ENCODE measurements at places on chromosomes 12 and 14.

DNA sequence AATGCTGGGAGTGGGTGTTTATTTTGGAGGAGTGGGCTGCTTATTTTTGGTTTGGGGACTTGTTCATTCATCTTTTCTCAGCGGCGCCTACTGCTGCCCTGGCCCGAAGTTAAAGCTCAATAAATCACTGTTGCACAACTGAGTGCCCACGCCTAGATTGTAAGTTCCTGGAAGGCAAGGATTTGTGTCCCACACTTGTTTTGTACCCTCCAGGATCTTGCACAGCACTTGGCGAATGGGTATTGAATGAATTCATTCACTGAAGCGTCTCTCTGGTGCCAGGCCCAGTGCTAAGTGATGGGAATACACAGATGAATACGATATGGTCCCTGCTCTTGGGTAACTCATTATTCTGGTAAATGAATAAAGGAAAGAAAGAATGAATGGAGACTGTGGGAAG is 153.3 kb upstream of the PARP11 start:
- no peak for DNase-seq

DNA sequence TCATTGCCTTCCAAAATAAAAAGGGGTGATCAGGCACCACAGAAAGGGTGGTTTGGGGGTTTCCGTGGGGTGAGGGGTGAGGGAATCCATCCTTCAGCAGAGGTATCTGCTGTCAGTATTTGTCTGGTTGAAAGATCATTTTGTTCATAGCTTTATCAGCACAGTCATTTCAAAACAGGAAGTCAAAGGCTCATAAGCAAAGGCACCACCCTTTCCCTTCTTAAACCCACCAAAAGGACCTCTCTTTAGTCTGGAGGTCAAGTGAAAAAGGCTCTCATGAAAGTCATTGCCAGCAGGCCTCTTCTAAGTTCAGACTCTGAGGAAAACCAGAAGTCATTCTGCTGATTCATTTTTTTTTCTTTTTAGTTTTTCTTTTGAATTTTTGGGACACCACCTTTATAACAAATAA is 6.2 kb downstream of the CHST11 start:
- no peak for DNase-seq

DNA sequence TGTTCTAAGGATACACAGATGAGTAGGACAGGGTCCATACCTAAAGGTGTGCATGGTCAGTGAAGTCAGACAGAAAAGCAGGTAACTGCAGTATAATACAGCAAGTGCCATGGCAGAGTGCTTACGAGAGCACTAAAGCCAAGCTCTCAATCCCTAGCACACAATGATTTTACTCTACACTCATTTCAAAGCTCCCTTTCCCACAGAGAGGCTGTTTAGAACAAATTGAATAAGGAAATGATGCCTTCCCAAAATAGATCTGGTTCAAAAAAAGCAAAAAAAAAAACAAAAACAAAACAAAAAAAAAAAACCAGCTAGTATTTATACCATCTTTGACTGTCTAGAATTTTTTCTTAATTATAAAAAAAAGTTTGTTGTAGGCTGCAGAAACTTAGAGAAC is 74.1 kb downstream of the HECTD4 start:
- DNase-seq = no peak

DNA sequence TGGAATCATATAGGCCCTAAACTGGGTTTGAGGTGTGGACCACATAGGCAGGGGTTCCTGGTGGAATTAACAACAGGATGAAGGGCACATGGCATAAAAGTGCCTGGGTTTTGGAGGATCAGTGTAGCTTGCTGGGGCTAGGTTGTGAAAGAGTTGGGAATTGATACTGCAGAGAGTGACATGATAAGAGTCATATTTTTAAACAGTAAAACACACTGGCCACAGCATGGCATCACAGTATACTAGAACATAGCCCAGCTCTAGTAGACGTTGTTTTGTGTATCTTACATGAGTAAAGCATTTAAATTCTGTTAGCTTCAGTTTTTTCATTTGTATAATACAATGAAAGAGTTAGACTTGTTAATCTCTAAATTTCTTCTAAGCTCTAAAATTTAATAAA is 102.0 kb downstream of the POLR3B start:
- no peak for DNase-seq

DNA sequence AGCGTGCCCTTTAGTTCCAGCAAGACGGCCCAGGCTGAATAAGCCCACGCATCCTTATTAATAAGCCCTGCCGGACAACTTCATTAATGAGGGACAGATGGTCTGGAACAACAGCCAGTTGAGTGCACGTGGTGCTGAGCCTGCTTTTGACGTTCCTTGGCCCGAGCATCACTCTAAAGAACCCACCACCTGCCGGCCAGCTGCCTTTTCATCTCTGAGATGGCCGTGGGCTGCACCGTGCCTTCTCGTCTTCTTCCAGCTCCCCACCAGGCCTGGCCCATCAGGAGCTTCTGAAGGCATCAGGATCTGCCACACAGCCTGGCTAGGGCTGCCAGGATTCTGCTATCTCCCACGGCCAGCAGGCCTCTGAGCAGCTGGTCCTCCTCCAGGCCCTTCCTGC is 80.0 kb downstream of the AACS start:
- DNase-seq = no peak

- no peak for DNase-seq
Observed at GRCh38 chr12:27879708-27880107, 92.8 kb downstream of the PTHLH start.

GRCh38 chr12:6735448-6736191 is 11.8 kb downstream of the COPS7A start:
- DNase-seq = peak; percentile 7

DNA sequence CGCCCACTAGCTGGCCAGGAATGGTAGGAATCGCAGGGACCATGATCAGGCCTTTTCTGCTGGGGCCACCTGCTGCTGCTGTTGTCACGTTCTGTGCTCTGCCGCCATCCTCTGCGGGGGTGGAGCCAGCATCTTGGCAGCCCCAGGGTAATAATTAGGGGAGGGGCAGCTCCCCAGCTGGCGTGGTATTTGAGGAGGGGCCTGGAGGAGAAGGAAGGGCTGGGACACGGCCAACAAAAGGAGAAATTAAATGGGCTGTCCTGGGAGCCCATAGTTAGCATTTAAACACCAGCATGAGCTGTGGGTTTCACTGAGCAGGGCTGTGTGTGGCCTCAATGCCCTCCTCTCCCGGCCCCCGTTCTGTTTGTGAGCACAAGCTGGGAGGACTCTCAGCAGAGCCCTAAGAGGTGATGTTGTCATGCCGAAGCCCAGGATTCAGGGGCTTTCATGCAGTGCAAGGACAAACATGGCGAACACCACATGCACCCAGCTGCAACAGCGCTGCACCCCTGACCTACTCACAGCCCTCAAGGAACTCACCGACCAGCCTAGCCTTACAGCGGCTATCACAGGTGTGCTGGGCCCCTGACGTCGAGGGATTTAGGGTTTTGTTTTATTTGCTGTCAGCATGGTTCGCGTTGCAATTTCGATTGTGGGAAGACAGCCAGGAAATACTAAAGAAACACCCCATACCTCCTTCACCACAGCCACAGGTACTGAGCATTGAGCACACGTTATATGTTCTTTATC is 324.3 kb downstream of the CACNA1C start:
- no peak for DNase-seq

- no peak for DNase-seq
Observed at GRCh38 chr12:89950421-89950820, 241.8 kb upstream of the ATP2B1 start.

GRCh38 chr14:34710744-34711143 is 3.6 kb downstream of the CFL2 start:
- DNase-seq = no peak

DNA sequence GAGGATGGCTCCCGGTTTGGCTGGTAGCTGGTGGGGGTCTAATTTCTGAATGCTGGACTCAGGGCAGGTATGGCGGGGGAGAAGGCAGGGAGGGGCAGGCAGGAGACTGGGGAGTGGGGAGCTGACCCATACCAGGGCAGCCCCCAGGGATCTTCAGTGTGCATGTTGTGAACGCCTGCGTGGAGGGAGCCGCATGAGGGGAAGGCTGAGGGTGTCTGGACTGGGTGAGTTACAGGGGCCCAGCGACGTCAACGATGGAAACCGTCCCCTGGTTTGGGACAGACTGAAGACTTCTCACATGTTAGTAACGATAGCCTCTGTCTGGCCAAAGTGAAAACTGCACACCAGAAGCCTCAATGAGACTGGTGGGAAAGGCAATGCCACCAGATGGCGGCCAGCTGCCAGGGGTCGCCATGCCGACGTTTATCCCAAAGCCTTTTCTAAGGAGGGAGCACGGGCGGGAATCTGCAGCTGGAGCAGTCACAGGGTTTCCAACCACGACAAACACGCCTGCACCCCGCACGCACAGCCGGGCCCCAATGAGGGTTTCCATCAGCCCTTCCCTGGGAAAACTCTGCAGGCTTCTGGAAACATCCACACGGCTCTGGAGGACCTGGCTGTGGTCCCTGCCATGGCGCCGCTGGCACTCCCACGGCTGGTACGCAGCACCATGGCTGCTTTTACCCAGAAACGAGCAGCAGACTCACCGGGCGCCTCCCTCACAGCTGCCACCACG is 14.0 kb downstream of the PGAM5 start:
- DNase-seq = no peak

DNA sequence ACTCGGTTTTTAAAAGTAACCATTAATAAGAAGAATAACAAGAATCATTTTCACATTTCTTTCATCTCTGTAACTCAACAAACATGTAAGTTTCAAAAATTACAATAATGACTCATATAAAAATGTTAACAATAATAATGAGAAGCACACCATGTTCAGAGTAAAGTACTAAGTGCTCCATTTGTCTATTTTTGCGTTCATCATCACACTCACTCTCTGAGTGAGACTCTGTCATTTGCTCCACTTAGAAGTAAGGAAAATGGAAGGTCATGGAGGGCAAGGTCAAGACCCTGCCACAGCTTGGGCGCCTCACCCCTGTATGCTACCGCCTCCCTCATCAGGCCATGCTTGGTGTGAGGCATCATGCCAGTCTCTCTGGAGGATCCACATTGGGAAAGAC is 129.9 kb downstream of the TMEM30B start:
- DNase-seq = no peak

DNA sequence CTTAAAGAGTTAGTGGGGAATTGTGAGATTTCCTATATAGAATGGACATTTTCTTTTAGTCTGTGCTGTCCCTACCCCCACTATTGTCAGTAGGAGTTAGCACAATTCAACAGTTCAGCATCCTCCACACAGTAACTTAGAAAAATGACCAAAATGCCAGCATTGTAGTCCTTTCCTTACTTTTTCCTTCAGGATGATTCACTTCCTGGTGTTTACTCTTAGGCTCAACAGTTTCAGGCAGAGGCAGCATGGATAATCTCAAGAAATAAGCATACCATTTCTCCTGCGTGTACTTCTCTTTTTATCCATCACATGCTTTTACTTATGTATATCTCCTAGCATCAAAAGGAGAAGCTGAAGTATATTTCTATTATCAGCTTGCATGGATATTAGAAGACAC is 683.4 kb downstream of the SLC16A7 start:
- no peak for DNase-seq

- DNase-seq = no peak
Observed at GRCh38 chr14:21300892-21301291, 21.0 kb downstream of the RPGRIP1 start.

DNA sequence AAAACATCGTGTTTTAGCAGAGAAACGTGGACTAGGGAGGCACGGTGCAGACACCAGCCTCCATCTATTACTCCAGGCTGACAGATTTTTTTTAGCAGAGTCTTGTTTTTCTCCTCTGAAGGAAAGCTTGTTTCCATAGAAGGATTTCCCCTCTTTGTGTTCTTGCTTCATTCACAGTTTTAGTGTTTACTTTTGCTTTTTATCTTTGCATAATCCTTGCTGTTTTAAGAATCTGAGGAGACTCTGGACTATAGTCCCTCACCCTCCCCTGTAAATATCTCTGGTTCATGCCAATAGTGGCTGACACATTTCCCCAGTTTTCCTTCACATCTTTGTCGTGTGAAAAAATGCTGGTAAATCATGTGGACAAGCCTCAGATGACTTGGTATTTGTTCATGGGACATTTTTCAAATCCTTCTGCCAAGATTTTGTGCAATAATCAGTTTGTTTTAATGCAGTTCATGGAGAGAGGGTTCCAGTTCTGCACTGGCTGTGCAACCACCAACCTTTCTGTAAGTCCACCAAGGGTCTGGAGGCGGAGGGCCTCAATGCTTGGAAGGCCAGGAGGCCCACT is 39.9 kb upstream of the TMCC3 start:
- DNase-seq = no peak

DNA sequence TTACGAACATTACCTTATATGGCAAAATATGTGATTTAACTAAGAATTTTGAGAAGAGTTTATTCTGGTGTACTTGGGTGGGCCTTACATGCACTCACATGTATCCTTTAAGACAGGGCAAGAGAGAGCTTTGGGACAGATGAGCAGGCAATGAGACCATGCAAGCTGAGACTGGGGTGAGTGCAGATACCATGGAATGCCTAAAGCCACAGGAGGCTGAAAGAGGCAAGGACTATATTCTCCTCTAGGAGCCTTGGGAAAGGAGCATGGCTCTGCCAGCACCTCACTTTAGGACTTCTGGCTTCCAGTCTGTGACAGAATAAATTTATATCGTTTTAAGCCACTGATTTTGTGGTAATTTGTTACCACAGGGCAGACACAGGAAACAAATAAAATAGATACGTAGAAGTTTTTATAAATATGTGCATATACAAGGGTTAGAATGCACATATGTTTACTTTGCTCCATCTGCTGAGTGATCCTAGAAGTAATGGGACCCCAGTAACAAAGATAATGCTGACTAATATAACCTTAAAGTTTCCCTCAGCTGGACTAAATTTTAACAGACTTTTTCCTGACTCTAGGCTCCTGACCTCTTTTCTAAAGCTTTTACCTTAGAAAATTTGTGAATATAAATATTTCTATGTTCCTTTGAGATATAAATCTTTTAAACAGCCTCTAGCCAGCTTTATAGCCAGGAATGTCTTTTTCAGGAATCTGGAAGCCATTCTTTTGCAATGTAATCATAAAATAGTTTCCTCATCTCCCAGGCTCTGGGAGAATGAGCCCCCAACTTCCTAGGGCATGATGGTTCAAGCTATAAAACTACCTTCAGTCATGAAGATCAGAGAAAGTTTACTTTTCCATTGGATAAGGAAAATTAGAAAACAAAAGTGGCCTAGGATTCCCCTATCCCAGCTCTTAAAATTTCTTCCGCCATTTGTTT is 216.8 kb downstream of the PPFIA2 start:
- no peak for DNase-seq

GRCh38 chr14:90544566-90544965 is 147.7 kb downstream of the CALM1 start:
- no peak for DNase-seq

- no peak for DNase-seq
Observed at GRCh38 chr14:101124815-101125214, 221.3 kb upstream of the RTL1 start.
